Amygdala (tissue), 56 donors: ENCODE measurements at places on chromosomes 12 and 14.
A peak's percentile ranks its signal among the peaks of the same experiment; 100 is the strongest.

- DNase-seq: no peak
Measured at GRCh38 chr12:50542448-50542847, 37.7 kb downstream of the DIP2B start.

- no peak for DNase-seq
Measured at GRCh38 chr14:84555493-84555892, 974.5 kb upstream of the FLRT2 start.

DNA sequence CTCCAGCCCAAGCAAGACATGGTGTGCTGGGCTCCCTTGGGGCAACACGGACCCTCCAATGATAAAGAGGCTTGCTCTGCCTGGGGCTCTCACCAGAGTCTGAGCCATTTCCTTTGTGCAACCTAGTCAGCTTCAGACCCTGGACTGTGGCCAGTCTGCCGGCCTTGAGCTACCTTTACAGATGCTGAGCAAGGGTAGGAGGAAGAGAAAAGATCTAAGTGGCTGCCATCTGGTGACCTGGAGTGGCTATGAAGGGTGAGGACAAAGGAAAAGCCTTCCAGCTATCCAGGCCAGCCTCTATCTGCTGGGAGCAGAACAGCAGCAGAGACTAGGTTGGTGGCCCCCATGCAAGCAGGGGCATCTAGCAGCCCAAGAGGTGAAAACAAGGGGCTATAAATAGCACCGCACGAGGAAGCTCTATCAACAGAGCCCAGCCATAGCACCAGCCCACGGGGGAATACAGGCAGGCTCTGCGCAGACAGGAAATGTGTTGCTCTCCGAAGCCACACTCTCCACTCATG is 230.1 kb downstream of the FOXN3 start:
- DNase-seq: no peak

DNA sequence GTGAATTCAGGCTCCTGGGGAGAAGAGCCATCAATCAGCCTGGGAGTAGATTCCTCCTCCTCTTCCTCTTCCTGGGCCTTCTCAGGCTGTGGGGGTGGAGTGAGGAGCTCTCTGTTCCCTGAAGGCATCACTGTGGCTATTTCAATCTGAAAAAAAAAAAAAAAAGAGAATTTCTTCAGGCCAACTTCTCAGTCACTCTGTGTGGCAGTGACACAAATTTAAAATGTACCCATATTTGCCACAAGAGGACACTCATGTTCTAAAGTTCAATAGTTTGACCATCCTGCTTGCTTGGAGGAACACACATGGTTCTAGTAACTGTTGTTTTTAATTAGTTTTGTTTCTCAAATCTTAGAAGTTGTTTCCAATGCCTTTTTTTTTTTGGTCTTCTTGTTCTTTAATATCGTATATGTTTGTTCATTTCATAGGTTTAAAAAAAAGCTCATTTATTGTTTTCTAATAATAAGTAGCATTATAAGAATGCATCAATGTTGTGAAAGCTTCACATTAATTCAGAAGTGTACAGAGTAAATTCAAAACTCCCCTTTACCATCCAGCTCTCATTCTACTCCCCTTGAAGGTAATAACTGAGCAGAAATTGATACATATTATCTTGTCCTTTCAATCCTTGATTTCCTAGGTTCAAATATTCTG is 23.3 kb upstream of the CCER1 start:
- DNase-seq: no peak

GRCh38 chr14:50529288-50530179 is 2.8 kb downstream of the MAP4K5 start:
- DNase-seq: no peak

- no peak for DNase-seq
Measured at GRCh38 chr12:41743835-41744234, 400.8 kb downstream of the GXYLT1 start.

DNA sequence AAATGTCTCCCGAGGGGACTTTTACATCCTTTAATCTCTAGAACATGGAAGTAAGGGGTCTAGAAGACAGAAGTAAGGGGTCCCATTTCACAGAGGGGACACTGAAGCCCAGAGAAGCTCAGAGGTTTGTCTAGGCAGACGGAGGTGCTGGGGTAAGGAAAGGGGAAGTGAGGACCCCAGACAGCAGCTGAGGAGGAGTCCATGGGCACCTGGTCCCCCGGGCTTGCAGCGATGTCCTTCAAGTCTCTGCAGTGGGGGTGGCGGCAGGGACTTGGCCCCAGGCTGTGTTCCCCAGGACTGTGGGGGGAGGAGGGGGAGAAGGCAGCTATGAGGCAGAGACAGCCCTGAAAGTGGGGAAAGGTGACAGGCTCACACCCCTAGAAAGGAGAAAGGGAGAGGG is 30.7 kb downstream of the DTX1 start:
- no peak for DNase-seq

DNA sequence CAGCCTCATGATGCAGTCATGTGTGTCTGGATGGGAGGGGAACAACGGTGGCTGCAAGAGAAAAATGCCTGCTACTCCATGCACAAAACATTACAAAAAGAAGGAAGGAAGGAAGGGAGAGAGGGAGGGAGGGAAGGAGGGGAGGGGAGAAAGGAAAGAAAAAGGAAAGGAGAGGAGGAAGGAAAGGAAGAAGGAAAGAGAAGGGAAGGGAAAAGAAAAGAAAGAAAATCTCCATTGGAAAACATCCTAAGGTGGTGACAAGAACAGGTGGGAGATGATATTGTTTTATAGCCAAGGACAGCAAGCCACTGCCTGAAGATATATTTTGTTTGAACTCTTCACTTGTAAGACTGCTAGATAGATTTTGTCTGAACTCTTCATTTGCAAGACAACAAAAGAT is 171.8 kb upstream of the EGLN3 start:
- DNase-seq: no peak

GRCh38 chr12:31737345-31737744 is 8.5 kb upstream of the AMN1 start:
- DNase-seq: no peak

DNA sequence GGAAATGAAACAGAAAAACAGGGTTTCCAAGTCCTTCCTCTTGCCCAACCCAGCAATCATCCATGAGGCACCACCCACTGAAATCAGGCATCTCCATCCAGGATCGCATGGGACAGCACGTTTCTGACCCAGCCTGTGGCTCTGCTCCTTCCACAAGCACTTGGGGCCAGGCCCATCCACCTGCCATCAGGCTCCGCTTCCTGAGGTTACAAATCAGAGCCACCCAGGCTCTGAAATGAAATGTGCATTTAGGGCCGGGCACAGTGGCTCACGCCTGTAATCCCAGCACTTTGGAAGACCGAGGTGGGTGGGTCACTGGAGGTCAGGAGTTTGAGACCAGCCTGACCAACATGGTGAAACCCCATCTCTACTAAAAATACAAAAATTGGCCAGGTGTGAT is 717 bp upstream of the KRT78 start:
- DNase-seq: no peak

GRCh38 chr12:112107306-112108201 is 1.0 kb downstream of the NAA25 start:
- no peak for DNase-seq

DNA sequence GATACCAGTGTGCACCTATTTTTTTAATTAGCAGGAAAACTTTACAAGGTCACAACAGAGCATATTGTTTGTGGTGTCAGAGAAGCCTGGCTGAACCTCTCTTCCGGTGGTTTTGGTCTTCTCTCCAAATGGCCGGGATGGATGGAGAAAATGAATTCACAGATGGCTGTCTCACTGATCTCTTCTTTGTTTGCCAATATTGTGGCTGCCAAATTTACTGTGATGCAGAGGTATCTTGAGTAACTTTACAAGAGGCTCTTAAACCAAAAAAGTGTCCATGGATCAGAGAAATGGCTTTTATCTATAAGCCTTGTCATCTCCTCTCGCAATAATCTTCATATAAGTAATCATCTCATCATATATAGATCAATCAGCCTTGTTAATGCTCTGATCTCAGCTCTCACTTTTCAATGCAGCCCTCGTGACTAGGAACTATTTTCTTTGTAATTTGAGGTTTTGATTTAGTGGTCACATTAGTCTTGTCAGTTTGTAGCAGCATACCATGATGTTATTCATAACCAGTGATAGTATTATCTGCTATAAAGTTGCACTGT is 308.1 kb downstream of the EGLN3 start:
- no peak for DNase-seq

- DNase-seq: no peak
Measured at GRCh38 chr12:56572288-56572687, 50.7 kb downstream of the RBMS2 start.

GRCh38 chr12:45852508-45852907 is 123.0 kb downstream of the ARID2 start:
- DNase-seq: no peak

DNA sequence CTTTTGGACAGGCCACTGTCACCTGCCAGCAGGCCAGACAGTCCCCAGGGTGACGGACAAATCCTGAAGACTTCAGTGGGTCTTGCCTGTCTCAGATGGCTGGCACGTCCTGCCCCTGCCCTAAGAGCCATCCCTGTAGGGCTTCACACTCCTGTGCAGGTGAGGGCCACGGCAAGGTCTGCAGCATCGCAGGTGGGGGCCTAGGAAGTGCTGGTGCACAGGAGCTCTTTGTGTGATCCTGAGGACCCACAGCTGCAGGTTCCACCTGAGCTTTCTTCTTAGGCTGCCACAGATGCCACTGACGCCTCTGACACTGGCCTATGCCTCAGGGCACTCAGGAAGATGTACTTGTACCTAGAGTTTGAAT is 108.5 kb upstream of the FKBP4 start:
- DNase-seq: no peak

DNA sequence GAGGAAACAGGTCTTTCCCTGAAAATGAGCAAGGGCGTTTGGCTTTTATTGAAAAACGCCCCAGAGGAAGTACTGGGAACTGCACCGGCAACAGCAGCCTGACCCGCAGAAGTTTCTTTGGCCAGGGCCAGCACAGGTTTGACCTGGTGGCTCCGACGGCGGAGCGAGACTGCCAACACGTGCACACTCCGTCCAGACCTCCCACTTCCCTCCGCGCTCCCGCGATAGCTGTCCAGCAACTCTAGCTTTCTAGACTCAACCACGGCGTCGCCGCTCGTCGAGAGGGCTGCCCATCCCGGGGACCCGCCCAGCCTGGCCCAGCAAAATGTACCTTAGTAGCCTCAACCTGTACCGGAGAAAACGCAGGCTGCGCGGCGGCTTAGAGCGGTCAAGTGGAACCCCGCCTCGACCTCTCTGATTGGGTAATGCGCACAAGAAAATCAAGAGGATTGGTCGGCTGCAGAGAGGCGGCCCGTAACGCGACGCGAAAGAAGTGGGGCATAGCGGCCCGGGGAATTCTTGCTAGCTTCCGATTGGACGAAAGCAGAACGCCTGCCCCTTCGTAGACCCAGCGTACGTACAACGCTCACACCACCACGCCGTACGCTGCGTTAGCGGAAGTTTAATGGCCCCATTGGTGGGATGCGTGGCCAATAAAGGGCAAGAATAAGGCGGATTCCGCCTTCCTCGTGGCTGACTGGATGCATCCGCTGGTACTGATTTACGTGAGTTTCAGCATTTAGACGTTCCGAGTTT is at the start of gene WDR89:
TSS of gene WDR89 (minus strand) at position 399 of the 756 bp plus-strand sequence. CDS start 41,929 bp downstream, outside the sequence.
- DNase-seq: peak; percentile 99

DNA sequence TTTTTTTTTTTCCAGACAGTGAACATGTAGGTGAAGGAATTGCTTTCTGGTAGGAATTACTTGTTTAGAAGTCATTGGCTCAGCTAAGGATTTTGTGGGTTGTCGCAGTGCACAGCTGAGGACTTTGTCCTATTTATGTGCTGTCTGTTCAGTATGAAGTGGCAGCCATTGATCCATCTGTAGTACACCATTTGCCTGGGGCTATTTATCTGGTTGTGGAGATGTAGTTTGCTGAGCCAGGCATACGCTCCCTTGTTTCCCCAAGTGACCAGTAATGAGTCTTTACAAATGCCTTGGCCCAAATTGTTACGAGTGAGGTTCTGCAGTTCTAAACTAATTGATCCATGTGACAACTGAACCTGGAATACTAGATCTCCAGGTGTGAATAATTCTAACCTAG is 140.1 kb downstream of the NRXN3 start:
- DNase-seq: no peak

GRCh38 chr12:18332173-18332572 is 70.9 kb downstream of the PIK3C2G start:
- no peak for DNase-seq

DNA sequence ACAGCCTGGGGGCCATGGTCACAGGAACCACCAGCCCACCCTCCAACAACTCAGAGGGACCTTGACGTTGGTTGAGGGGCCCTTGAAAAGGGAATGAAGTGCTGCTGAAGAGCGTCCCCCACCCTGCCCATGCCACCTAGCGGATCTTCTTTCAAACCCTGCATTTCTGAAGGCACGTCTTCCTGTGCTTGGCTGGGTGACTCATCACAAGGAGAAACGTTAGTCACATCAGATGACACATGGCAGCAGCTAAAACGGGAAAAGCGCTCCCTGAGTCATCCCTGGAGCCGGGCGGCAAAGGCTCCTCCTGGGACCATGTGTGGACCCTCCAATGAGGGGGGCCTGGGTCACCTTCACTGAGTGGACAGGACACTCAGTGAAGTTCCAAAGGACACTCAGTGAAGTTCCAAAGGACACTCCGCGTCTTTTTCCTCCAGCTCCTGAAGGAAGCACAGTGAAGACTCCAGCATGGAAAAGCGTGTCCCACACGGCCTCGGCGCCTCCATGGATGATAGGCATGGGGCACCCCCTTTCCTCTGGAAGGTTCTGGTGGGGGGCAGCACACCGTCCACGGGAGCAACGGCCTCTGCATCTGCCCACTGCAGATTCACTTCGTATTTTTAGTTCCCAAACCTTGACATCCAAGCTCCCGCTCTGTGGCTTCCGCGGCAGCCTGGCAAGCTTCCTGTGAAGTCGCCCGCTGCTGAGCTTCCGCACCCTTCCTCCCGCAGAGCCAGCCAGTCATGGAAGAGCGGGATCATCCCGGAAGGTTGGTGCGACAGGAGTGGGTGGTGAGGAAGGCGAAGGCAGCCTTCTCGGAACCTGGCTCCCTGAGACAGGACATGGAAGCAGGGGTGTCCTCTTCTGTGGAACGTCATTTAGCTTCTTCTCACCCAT is 383.4 kb downstream of the VRK1 start:
- peak; percentile 20 for DNase-seq

DNA sequence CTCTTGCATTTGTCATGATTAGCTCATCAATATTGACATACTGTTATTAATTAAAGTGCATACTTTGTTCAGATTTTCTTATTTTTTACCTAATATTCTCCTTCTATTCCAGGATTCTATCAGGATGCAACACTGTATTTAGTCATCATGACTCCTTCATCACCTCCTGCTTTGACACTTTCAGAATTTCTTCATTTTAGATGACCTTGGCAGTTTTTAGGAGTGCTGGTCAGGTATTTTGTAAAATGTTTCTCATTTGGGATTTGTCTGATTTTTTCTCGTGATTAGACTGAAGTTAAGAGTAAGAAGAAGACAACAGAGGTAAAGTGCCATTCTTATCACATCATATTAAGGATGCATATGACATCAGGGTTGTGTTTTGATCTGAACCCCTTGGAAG is 167.0 kb upstream of the FOXG1 start:
- DNase-seq: no peak
